Activated T-cell treated with anti-CD3 and anti-CD28 coated beads for 1 hour (primary cell): ENCODE measurements at places on chromosomes 6 and 20.

GRCh38 chr6:88045521-88046136, 2.0 kb upstream of the SPACA1 start:
- no peak for DNase-seq

DNA sequence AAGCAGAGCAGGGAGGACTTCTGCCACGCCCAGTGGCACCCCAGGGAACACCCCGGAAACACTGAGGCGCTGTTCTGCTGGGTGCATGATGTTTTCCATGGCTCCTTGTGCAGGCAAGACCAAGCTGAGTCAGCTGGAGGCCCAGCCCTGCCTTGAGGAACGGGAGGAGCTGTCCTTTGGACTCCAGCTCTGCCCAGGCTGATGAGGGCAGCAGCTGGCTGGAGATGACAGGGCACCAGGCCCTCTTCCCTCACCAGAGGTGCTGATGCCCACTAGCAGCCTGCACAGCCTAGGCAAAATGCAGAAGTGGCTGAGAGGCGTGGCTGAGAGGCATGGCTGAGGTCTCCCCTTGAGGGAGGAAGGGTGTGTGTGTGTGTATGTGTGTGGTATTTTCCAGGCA, 2.4 kb downstream of the C6orf132 start:
- no peak for DNase-seq

- no peak for DNase-seq
Measured at GRCh38 chr6:157412791-157413190, 31.8 kb downstream of the ZDHHC14 start.

- DNase-seq: no peak
Measured at GRCh38 chr6:63272397-63272796, 47.4 kb downstream of the LGSN start.

GRCh38 chr6:156396068-156396771, 381.0 kb upstream of the ARID1B start:
- DNase-seq: no peak

- no peak for DNase-seq
Measured at GRCh38 chr20:21707999-21708737, 2.7 kb downstream of the PAX1 start.

DNA sequence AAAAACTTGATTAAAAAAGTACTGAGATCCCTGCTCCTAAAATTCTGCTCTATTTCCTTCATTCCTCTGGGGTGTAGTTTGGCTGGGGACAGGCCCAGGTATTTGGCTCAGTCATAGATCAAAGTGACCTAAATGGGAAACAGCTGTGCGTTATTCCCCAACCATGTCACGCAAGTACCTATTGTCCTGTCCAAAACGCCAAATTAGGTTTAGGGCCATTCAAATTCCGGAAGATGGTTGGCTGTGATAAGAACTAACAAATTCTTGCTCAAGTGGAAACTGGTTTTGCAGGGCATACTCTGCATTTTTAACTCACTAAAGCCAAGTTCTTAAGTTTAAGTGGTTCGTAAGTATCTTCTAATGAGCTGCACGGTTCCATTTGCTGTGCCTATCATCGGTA, 147.6 kb upstream of the TMEM170B start:
- no peak for DNase-seq

GRCh38 chr6:44233567-44234100, 10.2 kb downstream of the SLC29A1 start:
- DNase-seq: no peak

GRCh38 chr6:11711003-11711983, 67.3 kb downstream of the ADTRP start:
- DNase-seq: no peak

DNA sequence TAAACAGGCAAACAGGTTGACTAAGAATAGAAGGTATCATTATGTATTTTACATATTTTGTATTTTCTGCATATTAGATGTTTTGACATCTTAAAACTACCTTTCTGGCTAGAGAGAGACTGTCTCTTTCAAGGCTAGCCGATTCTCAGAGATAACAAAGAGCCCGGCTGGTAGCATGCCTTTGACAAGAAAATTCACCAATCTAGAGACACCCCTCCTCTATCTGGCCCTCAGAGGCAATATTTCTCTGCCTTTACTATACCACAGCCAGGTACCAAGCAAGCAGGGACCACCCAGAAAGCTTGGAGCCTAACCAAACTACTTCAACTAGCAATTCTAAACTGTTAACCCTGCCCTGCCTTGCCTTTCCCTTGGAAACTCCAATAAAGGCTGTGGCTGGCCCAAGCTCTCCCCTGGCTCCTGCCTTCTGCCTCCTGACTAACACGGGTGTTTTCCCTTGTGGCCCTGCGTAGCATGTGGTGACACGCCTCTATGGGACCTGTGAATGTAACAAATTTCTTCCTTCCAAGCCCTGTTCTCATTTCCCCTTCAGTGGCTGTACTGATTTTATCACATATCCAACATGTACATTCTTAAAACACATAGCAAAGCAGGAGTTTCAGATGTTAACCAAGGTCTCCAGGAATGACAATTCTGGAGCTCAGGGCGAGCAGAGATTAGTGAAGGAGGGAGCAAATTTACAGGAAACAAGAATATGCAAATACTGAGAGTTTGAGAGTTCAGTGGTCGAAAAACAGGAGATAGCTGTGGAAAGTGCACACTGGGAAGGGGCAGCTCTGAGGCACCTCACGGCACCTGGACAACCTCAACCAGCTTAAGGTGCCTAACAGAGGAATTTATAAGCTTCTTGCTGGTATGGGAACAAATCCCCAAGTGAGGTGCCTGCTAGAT, 120.8 kb downstream of the BACH2 start:
- DNase-seq: no peak

GRCh38 chr6:18323935-18324705, 59.8 kb upstream of the DEK start:
- DNase-seq: no peak

DNA sequence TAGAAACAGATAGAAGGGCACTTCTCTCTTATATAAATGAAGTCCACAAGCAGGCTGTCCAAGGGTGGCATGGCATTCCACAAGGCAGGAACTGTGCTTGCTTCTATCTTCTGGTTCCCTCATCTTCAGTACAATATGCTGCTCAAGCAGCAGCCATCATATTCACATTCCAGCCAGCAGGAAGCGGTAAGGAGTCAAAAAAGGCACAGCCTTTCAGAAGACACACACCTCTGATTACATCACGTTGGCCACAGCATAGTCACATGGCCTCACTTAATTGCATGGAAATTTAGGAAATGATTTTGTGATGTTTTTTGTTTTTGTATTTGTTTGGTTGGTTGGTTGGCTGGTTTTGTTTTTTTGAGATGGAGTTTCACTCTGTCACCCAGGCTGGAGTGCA, 19.0 kb downstream of the REM1 start:
- DNase-seq: no peak

DNA sequence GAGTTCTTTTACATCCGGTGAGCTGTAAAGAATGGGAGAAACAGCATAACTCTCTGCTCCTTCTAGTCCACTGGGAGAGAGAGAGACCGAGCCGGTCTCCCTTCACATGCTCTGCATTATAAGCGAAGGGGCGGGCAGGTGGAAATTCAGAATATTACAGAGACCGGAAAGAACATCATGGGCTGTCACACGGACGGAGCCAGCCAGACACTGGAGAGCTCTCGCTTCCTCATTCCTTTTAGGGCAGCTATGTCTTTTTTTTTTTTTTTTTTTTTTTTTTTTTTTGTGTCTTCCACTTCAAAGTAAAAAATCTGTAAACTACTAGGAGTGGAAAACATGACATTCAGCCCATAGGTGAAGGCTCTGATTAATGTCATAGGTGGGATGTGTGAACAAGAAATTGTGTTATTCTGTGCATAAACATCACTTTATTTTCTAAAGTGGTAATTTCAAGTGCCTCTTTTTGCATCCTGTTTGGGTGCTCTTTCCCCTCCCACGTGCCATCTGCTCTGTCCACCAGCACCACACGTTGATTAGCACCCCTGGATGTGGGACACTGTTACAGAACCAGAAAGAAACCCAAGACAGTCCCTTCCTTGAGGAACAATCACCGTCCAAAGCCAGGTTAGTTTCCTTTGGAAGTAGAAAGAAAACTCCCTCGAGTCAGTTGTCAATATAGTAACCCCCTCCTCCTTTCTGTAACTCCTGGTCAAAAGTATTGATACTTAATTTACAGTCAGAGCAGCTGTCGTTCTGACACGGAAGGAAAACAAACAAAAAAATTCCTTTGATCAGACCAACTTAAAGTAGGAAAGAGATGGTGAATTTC, at the start of gene TAGAP:
TSS of gene TAGAP (minus strand) at position 93 of the 829 bp plus-strand sequence. CDS start 845 bp downstream, outside the sequence.
- DNase-seq: peak; percentile 77

GRCh38 chr6:43269273-43270007, 26.2 kb downstream of the TTBK1 start:
- peak; percentile 30 for DNase-seq

GRCh38 chr6:110456694-110457093, 19.7 kb downstream of the SLC22A16 start:
- DNase-seq: no peak

- DNase-seq: no peak
Measured at GRCh38 chr6:168243812-168244376, 75.7 kb downstream of the DACT2 start.

DNA sequence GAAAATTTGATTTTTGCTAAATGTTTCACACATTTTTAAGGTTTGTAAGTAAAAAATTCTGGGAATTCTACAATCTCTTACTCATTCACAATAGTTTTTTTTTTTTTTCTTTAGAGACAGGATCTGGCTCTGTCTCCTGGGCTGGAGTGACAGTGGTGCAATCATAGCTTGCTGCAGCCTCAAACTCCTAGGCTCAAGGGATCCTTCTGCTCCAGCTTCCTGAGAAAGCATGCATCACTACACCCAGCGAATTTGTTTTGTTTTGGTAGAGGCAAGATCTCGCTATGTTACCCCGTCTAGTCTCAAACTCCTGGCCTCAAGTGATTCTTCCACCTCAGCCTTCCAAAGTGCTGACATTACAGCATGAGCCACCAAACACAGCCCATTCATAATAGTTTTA, 232.8 kb downstream of the GJA1 start:
- no peak for DNase-seq

- no peak for DNase-seq
Measured at GRCh38 chr6:34574647-34575293, 18.6 kb upstream of the SPDEF start.

- no peak for DNase-seq
Measured at GRCh38 chr6:40042232-40042631, 108.0 kb upstream of the MOCS1 start.

- no peak for DNase-seq
Measured at GRCh38 chr20:42530855-42531448, 658.8 kb downstream of the PTPRT start.

GRCh38 chr6:153108315-153108714, 22.8 kb downstream of the RGS17 start:
- DNase-seq: no peak

DNA sequence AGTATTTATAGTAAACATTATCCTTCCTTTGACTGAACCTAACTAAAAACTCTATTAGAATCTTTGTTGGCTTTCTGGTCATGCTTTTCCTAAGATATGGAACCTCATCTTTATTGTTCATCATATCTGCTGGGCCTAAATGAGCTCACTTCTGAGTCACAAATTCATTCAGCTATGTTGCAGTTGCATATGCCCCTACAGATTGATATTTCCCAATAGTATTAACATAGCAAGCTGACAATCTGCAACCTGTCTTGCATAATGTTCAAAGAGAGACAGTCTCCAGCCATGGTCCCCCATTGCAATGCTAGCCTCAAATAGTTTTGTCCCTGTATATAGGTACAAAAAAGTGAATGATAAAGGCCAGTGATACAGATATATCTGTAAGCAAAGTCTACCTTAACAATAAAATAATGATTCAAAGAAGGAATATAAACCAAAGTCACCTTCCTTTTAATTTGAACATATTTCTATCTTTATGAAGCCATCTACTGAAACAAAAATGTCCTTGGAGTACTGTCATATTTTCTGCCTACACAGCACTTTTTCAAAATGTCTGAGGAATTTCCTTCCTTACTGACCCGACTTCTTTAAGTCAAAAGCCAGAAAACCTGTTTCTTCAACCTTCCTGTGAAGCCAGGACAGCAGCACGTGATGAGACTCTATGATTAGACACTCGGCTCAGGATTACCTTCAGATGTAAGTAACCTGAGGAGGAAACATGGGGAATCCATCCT, 140.7 kb downstream of the UBE3D start:
- DNase-seq: no peak

GRCh38 chr20:36454698-36455427, 86.5 kb upstream of the MYL9 start:
- DNase-seq: no peak

- DNase-seq: no peak
Measured at GRCh38 chr6:53984163-53984562, 127.1 kb upstream of the MLIP start.

GRCh38 chr6:116419069-116419786, 41.9 kb upstream of the CALHM6 start:
- DNase-seq: no peak

GRCh38 chr6:106913111-106913510, 61.4 kb downstream of the CD24 start:
- DNase-seq: no peak

DNA sequence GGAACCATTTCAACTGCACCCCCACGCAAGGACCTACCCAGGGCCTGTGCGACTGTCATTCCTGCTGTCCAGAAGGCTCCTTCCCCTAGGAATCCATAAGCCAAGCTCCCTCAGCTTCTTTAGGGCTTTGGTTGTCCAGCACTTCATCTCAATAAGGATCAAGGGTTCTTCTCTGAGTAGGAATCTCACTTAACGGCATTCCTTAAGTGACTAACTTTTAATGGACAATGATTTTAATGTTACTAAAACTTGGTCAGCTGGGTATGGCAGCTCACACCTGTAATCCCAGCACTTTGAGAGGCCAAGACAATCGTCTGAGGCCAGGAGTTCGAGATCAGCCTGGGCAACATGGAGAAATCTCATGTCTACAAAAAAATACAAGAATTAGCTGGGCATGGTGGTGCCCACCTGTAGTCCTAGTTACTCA, 13.4 kb downstream of the UBE2V1 start:
- DNase-seq: no peak

DNA sequence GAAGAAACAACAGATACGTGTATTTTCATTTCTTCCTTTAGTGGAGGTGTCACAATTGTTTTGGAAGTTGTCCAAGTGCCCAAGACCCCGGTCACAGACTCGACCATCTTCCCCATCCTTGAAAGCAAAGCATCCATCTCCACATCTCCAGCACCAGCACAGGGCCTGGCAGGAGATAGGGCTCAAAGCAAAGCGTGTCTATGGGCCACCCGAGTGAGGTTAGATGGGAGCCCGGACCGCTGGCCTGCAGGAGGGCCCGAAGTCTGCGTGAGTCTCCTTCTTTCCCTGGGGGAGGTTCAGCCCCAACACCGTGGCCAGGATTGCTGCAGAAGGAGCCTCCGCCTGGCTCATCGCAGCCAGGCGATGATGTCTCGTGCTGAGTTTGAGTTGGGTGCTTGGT, 83.5 kb upstream of the SULF2 start:
- DNase-seq: no peak
